ENCODE measurements at places on chromosomes 16 and 17.

DNA sequence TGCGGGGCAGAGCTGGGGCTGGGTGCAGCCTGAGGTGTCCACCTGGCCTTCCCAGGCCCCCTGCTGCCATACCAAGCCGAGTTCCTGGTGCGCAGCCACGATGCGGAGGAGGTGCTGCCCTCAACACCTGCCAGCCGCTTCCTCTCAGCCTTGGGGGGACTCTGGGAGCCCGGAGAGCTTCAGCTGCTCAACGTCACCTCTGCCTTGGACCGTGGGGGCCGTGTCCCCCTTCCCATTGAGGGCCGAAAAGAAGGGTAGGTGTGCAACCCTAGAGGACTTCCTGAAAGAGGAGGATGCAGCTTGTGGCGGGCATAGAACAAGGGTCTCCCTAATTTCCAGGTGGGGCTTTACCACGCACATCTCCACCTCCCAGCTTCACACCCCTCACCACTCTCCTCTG is 2.5 kb downstream of the SGCA start:
- H3K4me1 ChIP-seq = no peaks in the 10 kb centered on the region
- H3K4me3 ChIP-seq = no peak overlapping the region
- DNase-seq = no peak
- no peaks in the 10 kb centered on the region for H3K27me3 ChIP-seq

- no peaks in the 10 kb centered on the region for H3K4me1 ChIP-seq
- H3K36me3 ChIP-seq = no peaks in the 10 kb centered on the region
- H3K27me3 ChIP-seq = no peaks in the 10 kb centered on the region
- no peak overlapping the region for H3K4me3 ChIP-seq
These were observed 277.0 kb downstream of the IRX3 start for GRCh38 chr16:54009464-54010176.

- no peaks in the 10 kb centered on the region for H3K27me3 ChIP-seq
- H3K27ac ChIP-seq = no peak overlapping the region
These were observed 322.0 kb downstream of the MAF start for GRCh38 chr16:79278506-79278905.

DNA sequence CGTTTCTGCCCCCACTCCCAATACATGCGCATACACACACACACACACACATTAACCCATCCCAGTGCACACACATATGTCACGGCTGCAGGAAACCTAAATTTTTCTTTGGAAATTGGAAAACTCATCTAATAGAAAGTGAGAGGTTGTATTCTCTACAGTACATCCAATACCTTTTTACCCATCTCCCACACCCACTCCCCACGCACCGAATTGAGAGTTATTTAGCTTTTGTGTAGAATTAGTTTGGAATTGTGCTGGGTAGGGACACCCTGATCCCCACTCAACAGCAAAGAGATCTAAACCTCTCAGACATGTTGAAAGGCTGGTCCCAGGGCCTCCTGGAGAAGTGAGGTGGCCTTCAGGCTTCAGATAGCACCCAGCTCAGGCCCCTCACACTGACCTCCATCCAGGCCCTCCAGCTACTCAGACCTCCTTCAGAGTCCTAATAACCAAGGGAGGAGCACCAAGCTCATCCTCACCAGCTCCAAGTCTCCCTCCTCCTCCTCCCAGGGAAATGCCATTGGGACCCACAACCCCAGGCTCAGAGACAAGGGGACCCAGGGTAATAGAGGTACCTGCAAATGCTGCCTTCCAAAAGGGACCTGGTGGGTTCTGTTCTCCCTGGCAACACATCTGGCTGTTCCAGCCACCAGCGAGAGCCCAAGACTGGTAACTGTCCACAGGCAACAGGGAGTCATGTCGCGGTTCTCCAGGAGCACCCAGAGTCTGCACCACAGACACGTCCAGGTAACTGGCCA is 955 bp downstream of the HOXB13 start:
- H3K27ac ChIP-seq = no peak overlapping the region
- H3K4me1 ChIP-seq = peaks cover 3% of the 10 kb centered on the region
- no peak for DNase-seq
- peaks cover 46% of the 10 kb centered on the region for H3K27me3 ChIP-seq

DNA sequence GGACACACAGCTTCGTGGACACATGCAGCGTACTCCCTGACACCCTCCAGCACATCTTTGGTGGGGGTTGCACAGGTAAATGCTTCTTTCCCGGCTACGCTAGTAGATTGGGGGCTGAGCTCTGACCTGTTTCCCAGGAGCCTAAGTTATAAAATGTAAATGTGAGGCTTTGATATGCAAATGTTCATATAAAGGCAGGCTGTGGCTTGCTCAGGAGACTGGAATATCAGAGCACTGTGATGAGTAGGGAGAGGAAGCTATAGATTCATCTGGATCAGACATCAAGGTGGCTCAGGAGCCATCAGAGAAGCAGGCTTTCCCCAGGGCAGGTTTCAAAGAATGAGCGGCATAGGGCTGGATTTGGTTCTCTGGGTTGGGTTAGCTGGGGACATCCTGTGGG is 3.4 kb upstream of the ETV4 start:
- no peaks in the 10 kb centered on the region for H3K27me3 ChIP-seq
- no peak for DNase-seq
- no peak overlapping the region for H3K27ac ChIP-seq
- H3K4me3 ChIP-seq = no peak overlapping the region
- peaks cover 4% of the 10 kb centered on the region for H3K4me1 ChIP-seq

- H3K27ac ChIP-seq = no peak overlapping the region
- H3K4me1 ChIP-seq = no peaks in the 10 kb centered on the region
- H3K36me3 ChIP-seq = no peaks in the 10 kb centered on the region
- DNase-seq = no peak
- no peak overlapping the region for H3K4me3 ChIP-seq
These were observed 18.6 kb upstream of the C16orf78 start for GRCh38 chr16:49354991-49355390.

DNA sequence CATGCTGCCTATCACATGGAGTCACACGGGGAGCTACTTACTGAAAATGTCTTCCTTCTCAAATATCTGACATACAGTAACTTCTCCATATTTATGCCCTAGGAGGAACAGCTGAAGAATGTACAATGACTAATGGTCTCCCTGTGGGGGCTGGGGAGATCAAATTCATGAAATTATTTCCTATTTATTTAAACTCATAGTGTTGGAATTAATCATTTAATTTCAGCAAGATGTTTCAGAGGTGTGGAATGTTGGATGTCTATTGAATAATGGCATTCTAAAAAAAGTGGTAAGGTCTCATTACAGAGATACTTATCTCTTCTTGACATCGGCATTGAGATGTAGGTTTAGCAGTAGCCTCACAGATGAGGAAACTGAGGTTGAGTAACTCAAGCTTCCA is 214.3 kb upstream of the CDH11 start:
- H3K36me3 ChIP-seq = no peaks in the 10 kb centered on the region
- no peak overlapping the region for H3K4me3 ChIP-seq
- H3K27ac ChIP-seq = no peak overlapping the region
- no peaks in the 10 kb centered on the region for H3K27me3 ChIP-seq

DNA sequence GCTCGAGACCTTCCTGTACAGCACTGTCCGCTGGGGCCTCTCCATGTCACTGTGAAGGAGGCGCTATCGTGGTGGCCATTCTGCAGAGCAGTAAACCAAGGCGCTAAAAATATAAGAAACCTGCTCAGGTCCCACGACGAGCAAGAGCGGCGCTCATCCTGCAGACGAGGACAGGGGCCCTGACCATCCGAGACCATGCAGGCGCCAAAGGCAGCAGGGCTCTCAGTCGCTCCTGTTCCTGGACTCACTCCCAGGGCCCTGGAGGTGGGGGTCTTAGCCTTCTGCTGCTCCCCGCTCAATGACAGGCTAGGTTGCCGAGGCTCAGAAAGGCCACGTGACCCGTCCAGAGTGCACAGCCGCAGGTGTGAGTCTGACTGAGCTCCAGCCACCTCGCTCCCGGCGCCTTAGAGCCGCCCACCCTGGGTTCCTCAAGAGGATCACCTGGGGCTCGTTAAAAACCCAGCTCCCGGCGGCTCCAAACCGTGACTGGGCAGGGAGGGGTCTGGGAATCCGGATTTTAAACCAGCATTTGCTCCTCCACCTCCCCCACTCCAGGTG is 509 bp upstream of the ATP2C2 start:
- no peaks in the 10 kb centered on the region for H3K36me3 ChIP-seq
- H3K4me3 ChIP-seq = no peak overlapping the region
- DNase-seq = no peak
- H3K27me3 ChIP-seq = no peaks in the 10 kb centered on the region

DNA sequence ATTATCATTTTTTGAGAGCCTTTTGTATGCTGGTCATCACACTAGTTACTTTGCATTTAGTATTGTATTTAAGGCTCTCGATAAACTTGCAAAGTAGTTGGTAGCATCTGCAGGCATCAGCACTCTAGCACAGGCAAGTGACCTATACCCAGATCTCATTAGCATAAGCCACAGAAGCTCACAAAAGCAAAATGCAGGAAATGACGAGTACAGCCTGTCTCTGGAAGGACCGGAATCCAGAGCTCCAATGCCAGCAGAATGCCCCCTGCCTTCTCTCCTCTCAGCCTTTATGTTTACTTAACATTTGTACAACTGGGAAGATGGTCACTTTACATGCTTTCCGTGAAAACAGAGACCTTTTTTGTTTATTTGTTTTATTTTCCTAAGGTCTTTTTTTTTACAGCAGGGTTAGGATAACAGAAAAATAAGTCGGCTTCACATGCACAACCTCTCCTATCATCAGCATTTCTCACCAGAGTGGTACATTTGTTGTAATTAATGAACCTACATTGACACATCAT is 45.4 kb upstream of the MYOCD start:
- H3K27me3 ChIP-seq = no peaks in the 10 kb centered on the region
- H3K4me1 ChIP-seq = peaks cover 3% of the 10 kb centered on the region
- no peaks in the 10 kb centered on the region for H3K36me3 ChIP-seq
- no peak for DNase-seq

GRCh38 chr17:29331708-29332085 is 37.7 kb upstream of the NUFIP2 start:
- no peak overlapping the region for H3K27ac ChIP-seq
- no peaks in the 10 kb centered on the region for H3K27me3 ChIP-seq
- H3K4me1 ChIP-seq = no peaks in the 10 kb centered on the region
- H3K4me3 ChIP-seq = no peak overlapping the region
- no peaks in the 10 kb centered on the region for H3K36me3 ChIP-seq

DNA sequence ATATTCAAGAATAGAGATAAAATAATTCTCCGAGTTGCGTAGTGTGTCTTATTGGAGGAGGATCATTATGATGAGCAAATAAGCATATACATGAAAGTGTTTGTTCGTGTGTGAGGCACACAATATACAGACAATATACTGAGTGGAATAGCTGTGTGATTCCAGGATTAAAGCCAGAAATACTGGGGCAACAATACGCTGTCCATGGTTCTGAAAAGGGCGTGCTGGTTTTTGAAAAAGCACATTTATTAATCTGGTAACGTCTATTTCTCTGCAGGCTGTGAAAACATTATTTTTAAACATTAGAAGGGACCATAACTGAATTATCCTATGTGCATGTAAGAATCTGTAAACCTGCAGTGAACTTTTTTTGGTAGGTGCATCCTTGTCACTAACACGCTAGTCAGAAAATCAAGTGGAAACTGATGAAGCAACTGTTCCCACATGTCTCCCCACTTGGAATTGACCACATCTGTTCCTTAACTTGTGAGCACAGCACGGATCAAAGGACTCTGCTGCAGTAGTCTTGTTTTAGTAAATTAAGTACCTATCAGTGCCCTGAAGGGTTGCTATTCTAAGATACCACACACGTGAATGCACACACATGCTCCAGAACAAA is 346.0 kb downstream of the GRIN2A start:
- H3K27me3 ChIP-seq = no peaks in the 10 kb centered on the region
- no peaks in the 10 kb centered on the region for H3K36me3 ChIP-seq
- no peak overlapping the region for H3K4me3 ChIP-seq
- H3K4me1 ChIP-seq = peaks cover 3% of the 10 kb centered on the region
- H3K27ac ChIP-seq = no peak overlapping the region

DNA sequence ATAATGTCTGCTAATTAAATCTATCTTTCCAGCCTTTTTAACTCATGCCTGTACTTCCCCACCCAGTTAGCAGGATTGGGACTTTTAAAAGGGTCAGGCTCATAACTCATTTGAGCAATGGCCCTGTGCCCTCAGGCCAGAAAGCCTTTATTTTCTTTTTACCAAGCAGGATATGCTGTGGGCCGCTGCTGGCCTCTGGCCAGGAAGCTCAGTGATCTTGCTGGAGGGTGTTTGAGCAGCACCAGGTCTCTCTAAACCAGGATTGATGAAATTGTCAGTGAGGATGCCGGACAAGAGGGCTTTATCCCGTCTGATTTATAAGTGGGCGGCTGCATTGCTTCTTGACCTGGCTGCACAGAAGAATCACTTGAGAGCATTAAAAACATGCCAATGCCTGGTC is 187.8 kb downstream of the RAB11FIP4 start:
- H3K27ac ChIP-seq = no peak overlapping the region
- no peak for DNase-seq

DNA sequence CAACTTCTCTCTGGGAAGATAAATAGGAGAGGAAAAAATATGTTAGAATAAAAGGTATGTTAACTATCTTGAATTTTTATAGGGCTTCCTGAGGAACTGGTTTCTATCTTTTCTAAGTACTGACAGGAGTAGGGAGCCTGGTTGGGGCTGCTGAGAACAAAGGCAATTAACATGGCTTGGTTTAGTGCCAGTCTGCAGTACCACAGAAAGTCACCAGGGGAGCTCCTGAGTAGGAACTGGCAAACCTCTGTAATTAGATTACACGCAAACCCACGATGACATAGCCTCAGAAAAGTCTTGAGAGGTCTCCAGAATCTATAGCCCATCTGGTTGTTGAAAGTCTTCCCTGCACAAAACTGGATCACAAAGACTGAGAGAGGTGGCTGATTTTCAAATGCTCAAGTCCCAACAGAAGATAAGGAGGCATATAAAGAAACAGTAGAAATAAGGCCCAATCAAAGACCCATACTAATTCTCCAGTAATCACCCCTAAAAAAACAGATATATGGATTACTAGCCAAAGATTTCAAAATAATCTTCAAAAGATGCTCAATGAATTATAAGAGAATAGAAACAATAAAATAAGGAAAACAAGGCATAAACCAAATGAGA is 11.7 kb upstream of the CNTNAP4 start:
- peak; percentile 84 for DNase-seq
- H3K4me1 ChIP-seq = no peaks in the 10 kb centered on the region
- no peak overlapping the region for H3K27ac ChIP-seq
- H3K27me3 ChIP-seq = no peaks in the 10 kb centered on the region
- H3K36me3 ChIP-seq = no peaks in the 10 kb centered on the region

DNA sequence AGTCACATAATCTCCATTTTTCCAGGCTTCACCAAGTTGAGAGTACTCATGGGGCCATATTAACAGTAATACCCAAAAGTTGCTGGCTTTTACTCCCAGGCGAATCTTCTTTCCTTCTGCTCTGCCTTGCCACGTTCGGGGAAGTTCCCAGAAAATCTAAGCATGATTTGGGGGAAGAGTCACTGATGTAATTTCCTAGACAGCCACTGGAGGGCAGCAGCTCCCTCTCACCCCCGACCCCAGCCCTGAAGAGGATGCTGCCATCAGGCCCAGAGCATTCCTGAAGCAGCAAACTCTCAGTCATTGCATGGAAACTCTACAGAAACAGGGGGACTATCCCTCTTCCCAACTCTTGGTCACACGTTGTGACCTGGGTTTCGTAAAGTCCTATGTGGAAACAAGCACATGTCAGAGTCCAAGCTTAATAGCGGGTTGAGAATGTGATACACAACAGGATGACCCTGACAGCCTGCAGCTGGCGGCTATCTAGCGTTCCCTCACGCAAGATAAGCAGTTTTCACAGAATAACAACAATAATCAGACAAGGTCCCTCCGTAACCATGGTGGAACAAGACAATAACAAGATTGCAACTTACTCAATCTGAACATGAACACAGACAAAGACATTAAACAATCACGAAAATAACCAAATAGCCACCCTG is 43.8 kb upstream of the DHX40 start:
- no peaks in the 10 kb centered on the region for H3K4me1 ChIP-seq
- no peak overlapping the region for H3K27ac ChIP-seq
- H3K4me3 ChIP-seq = no peak overlapping the region
- no peaks in the 10 kb centered on the region for H3K27me3 ChIP-seq
- H3K36me3 ChIP-seq = no peaks in the 10 kb centered on the region
